NCI-H1417 treated with DMSO at 0.1 percent for 48 hours (cell line): ENCODE measurements at places on chromosomes 13 and 19.

DNA sequence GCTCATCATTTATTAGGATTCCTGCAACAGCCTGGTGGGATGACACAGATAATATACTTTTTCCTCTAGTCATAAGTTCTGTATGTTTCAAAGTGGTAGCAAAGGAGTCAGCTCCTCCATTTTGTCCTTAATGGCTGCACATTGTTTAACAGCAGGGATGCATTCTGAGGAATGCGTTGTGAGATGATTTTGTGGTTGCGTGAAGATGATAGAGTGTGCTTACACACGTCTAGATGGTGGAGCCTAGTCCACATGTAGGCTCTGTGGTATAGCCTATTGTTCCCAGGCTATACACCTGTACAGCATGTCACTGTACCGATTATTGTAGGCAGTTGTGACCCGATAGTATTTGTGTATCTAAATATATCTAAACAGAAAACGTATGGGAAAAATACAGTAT, 4.6 kb downstream of the SMARCA4 start:
- DNase-seq: no peak

GRCh38 chr19:17205237-17206140, 9.7 kb upstream of the USE1 start:
- DNase-seq: no peak

- DNase-seq: no peak
These were observed 139.3 kb downstream of the IRS2 start for GRCh38 chr13:109647053-109647452.

DNA sequence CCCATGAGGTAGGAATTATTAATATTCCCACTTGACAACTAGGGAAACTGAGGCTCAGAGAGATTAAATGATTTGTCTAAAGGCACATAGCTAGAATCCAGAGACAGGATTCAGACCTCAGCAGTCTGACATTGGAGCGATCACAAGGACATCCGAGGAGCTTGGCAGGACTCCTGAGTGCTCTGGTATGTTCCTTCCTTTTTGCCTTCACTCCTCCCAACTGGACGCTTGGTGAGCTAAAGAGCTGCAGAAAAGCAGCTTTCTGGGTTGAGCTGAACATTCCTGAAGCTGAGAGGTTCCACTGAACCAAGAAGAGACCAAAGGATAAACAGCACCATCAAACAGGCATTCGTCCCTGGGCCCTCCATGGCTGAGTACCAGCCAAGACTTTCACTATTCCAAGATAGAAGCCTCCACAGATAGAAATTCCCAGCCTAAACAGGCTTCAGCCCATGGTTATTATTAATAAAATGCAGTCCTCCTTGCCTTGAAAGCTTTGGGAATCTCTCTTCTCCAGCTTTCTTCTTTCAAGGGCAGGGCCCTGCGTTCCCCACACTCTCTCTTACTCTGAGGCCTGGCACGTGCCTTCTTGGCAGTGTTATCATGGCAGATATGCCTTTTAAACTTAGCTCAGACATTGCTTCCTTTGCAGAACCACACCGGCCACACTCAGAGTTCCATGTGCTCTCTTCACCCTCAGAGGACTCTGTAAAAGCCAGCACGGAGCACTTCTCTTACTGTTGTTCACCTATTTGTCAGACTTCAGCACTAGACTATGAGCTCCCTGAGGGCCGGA, 97.1 kb downstream of the CYSLTR2 start:
- DNase-seq: no peak

DNA sequence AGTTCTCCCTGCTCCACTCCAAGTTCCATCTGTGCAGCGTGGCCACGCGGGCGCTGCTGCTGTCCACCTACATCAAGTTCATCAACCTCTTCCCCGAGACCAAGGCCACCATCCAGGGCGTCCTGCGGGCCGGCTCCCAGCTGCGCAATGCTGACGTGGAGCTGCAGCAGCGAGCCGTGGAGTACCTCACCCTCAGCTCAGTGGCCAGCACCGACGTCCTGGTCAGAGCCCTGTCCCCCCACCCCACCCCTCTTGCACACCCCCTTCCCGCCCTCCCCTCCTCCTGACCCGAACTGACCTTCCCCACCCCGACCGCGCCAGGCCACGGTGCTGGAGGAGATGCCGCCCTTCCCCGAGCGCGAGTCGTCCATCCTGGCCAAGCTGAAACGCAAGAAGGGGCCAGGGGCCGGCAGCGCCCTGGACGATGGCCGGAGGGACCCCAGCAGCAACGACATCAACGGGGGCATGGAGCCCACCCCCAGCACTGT, 11.6 kb downstream of the FUZ start:
- no peak for DNase-seq

DNA sequence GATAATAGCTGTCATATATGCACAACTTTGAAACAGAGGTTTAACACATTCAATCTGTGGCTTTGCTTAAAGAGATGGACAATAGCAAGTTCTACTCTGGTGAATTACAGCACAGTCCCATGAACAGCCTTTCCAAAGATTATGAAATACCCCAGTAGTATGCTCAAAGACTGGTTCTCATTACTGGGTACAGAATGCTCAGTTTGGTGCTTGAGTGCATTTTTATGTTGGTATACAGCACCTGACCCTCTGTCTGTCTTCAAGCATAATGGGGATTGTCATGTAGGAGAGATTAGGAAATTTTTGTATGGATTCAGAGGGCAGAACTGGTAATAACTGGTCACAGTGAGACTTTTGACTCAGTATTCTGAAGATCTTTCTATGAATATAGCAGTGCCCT, 7.6 kb downstream of the LMO7 start:
- no peak for DNase-seq

GRCh38 chr13:61765181-61765742, 349.6 kb upstream of the PCDH20 start:
- DNase-seq: no peak

GRCh38 chr13:64591971-64592370, 2638.2 kb downstream of the PCDH9 start:
- DNase-seq: no peak

- DNase-seq: no peak
These were observed at the start of gene CEACAM5 for GRCh38 chr19:41708481-41708880. Gene CEACAM5, plus strand, starts transcription at chr19:41708626. Its CDS starts 106 bp downstream, at chr19:41708732.

DNA sequence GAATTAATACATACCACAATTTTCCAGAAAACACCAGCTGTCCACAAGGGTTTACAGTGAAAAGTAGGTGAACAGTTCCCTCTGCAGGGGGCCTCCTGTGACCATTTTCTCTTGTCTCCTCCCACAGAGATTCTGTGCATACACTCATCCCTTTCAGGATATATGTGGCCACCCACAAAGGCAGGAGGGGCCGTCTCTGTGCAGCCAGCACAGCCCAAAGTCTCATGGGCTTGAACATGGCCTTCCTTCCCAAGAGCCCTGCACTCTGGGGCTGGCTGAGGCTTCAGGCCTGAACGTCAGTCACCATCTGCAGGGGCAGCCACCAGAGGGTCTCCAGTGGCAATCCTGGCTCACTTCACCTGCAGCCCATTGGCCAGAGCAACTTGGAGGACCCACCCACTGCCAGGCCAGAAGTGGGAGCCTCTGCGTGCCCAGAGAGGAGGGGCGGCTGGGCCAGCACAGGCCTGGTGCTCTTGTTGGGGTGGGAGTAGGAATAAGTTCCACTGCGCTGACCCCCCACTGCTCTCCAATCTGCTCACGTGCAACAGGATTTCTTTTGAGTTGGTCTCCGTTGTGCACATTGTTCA, 25.1 kb downstream of the TMEM161A start:
- DNase-seq: no peak

GRCh38 chr19:14053500-14053899, 8.4 kb downstream of the PALM3 start:
- DNase-seq: no peak

DNA sequence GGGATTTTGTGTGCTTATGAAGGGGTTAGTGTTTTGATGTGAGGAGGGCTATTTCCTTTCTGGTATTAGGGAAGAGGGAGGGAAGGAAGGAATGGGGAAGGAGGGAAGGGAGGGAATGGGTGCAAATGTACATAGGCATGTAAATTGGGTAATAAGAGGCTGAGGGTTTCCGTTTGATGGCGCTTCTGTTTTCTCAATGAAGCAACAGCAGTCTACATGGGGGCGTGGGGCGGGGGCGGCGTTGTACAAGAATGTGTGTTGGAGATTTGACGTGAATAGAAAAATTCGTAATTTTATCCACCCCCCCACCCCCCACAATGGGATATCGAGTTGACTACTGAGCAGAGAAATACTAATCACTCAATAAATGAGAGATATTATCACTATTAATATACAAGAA, 52.5 kb downstream of the PDS5B start:
- DNase-seq: no peak

GRCh38 chr19:19610376-19611202, 7.9 kb downstream of the PBX4 start:
- no peak for DNase-seq

DNA sequence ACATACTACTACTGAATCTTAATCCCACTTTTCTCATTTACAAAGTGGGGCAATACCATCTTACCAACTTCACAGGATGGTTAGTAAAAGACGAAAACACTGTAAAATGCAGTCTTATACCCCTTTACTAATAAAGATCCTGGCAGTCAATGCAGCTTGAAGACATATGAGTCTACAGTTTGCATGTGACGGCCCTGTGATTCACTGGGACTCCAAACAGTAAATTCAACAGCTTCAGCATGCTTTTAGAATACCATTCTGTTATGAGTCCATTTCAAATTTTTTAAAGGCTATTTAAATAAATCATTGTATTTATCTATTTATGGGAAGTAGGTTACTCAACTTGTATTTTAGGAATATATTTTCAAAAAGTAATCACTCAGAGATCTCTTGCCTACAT, 629.1 kb downstream of the LIG4 start:
- DNase-seq: no peak

- no peak for DNase-seq
These were observed 14.0 kb upstream of the GPR4 start for GRCh38 chr19:45615795-45616703.

DNA sequence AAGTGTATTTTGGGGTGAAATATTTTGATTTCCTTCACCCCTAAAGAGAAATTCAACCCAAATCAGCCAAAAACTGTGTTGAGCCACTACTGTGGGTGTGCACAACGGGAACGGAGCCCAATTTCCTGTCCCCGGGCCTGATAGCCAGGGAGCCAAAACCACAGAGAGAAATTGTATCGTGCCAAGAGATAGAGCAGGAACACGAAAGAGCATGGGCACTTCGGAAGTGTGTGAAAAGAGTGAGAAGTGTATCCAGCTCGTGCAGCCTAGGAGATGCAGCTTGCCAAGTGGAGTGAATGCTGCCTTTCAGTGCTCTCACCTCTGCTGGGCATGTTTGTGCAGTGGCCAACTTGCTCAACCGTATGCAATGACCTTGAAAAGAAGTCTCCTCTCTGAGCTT, 19.4 kb upstream of the PLEKHF1 start:
- no peak for DNase-seq

- no peak for DNase-seq
These were observed 1303.4 kb downstream of the PCDH9 start for GRCh38 chr13:65926750-65927171.

DNA sequence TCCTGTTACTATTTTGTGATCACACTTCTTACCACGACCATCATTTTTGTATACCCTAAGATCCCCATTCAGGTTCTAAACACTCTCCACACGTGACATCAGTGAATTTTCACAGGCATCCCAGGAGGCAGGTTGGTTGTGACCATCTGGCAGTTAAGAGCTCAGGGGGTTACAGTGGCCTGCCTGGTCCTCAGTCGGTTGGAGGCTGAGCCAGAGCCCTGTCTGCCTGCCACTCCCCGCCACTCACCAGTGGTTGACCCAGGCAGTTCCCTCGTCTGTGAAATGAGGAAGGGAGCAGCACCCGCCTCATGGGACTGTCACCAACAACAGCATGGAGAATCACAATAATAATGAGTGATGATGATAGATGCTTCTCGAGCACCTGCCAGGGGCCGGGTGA, 36.4 kb upstream of the EHD2 start:
- DNase-seq: no peak

- no peak for DNase-seq
These were observed 8.8 kb downstream of the ZIC2 start for GRCh38 chr13:99990126-99990977.
